ENCODE measurements at places on chromosomes 11 and 22.

GRCh38 chr11:80722629-80723028 is 1281.8 kb upstream of the TENM4 start:
- no peak for DNase-seq

- DNase-seq: no peak
These were observed 83.7 kb downstream of the TRAF6 start for GRCh38 chr11:36426226-36426848.

DNA sequence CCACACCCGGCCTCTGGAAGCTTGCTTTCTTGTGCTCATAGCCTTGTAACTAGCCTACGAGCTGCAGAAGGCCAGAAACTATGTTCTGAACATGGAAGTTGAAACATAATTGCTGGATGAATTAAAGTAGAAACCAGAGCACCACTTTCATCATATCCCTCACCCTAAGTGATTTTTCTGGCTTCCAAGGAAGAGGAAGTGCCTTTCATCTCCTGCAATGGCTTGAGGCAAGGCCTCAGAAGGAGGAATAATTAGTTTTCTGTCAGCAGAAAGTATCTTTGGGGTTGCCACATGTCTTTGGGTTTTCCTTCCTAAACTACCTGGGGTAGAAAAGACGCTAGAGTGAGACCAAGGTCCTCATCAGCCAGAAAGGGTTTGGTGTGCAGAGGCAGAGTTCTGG is 14.5 kb downstream of the RPL27A start:
- no peak for DNase-seq

- no peak for DNase-seq
These were observed 116.0 kb upstream of the TOP3B start for GRCh38 chr22:22098457-22099193.

DNA sequence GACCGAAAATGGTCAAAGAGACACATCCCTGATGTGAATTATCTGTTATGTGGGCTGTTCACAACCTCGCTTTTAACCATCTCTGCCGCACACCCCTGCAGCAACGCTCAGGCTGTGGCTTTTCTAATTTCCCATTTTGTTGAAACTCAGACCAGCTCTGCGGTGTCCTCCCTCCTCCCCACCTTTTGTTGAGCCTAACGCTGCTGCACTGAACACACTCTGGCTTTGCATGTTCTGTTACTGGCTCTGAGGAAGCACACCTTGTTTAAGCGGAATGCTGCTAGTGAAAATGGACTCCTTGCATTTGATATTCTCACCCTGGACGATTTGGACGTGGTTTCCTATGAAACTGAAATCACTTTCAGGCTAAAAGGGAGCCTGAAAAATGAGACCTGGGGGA is 198.5 kb upstream of the MTNR1B start:
- DNase-seq: no peak

DNA sequence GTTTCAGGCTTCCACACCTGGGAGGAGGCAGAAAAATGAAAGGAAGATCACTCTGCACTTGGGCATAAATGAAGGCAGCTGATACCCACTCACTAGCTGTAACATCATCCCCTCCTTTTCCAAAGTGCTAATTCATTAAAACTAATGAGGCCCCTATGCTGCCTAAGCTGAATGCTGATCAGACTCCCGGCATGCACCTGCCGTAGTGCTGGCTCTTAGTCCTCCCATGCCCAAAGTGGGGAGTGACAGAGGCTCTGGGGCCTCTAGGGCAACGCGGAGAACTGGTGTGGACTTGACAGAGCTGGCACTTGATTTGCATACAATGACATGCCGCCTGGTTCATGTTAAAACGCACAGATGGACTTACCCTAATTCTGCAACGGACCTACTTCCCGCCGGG is 96.5 kb upstream of the NCAM1 start:
- no peak for DNase-seq

Data from neural progenitor cell (in vitro differentiated cells).